Foreskin keratinocyte (primary cell): ENCODE measurements at places on chromosomes 11 and 22.

DNA sequence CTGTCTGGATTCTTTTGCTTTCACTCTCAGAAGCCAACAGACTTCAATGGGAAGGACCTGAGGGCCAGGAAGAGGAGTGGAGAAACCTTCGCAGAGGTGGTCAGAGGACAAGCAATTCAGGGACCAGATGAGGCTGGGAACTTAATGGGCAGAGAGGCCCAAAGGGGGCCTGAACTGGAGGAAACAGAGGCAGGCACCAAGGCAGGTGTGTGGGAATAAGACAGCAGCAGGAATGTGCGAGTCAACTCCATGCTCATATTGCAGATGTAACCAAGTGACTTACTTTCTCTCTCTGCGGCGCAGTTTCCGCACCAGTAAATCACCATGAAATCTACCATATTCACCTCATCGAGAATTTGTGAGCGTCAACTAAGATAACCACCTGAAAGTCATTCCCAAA lies 669.1 kb downstream of the NTM start:
- no peak for DNase-seq

GRCh38 chr22:24401931-24402367 lies 25.4 kb upstream of the ADORA2A start:
- no peak for DNase-seq

DNA sequence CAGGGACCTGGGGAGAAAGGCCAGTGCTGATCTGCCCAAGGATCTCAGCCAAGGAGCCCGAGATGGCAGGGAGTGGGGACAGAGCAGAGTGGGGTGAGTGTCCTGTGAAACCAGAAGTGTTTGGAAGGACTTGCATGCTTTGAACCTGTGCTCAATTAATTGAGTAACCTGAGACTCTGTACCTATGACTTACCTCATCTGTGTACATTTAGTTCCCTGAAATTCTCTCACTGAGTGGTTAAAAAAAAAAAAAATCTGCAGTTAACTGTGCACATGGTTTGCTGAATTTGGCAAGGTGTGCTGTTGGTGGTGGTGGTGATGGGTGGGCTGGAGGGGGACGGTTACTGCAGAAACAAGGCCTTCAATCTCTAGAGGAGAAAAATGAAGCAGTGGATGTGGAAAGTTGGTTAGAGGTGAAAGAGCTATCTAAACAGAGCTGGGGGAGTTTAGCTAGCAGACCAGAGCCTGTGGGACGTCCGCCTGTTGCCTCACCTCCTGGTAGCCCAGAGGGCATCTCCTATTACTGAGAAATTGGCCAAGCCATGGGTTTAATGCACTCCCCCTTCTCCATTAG lies 8.3 kb upstream of the SORL1-AS1 start:
- no peak for DNase-seq

GRCh38 chr11:120527111-120527761 lies 15.7 kb downstream of the GRIK4 start:
- DNase-seq = no peak

GRCh38 chr22:39317775-39318506 lies 1.5 kb downstream of the RPL3 start:
- DNase-seq = no peak

- DNase-seq = no peak
These were observed 27.4 kb downstream of the RRAS2 start for GRCh38 chr11:14331476-14332136.

DNA sequence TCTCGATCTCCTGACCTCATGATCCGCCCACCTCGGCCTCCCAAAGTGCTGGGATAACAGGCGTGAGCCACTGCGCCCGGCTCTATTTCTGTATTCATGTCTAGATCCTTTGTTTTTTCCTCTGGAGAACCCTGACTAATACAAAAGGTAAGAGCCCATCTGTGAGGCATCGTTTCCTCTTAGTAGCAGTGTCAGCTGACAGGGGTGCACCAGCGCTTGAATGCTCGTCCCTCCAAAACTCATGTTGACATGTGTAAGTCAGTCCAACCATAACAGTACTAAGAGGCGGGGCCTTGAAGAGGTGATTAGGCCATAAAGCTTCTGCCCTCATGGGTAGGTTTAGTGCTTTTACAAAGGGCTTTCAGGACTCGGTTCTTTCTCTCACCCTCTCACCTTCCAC lies 470.1 kb upstream of the B3GAT1 start:
- no peak for DNase-seq

GRCh38 chr11:4030197-4030596 lies 64.4 kb upstream of the RRM1 start:
- no peak for DNase-seq

GRCh38 chr11:133078591-133079404 lies 453.5 kb downstream of the OPCML start:
- DNase-seq = no peak

GRCh38 chr11:35082321-35083180 lies 56.4 kb upstream of the CD44 start:
- peak; percentile 92 for DNase-seq

DNA sequence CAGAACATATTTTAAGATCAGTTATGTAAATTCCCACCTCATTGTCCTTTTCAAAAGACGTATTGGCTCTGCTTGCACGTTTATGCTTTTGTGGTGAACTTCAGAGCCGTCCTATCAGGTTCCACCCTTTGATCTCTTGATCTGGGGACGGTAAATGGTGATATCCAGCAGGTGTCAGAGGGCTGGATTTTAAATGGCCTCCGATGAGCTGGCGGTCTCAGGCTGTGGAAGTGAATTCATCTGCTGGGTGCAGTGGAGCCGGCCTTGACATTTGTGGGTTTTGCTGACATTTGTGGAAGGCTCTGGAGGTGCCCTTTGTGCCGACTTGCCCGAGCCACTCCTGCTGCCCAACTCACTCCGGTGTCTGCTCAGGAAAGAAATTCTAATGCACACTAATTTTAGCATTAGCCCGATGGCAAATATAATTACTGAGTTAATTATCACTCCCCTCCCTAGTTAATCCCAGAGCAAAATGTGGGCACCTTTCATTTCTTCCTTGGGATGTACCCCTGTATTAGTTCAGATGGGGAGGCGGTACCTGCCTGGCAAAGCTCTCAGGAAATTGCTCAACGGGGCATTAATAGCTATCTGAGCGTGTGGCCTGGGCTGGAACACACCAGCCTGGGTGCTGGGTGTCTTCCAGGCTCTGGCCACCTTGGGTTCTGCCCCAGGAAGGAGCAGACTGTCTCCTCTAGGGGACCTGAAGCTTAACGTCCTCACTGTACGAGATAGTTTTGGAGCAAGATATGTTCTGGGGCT lies 9.1 kb downstream of the LRP5 start:
- no peak for DNase-seq

- DNase-seq = peak; percentile 57
These were observed 68.7 kb downstream of the DDX10 start for GRCh38 chr11:108733479-108734116.

- DNase-seq = no peak
These were observed 397.3 kb upstream of the CCDC179 start for GRCh38 chr11:23257556-23257955.

GRCh38 chr11:73034777-73035176 lies 107.3 kb downstream of the FCHSD2 start:
- DNase-seq = no peak

- no peak for DNase-seq
These were observed 25.2 kb upstream of the MICALL1 start for GRCh38 chr22:37880668-37881440.

DNA sequence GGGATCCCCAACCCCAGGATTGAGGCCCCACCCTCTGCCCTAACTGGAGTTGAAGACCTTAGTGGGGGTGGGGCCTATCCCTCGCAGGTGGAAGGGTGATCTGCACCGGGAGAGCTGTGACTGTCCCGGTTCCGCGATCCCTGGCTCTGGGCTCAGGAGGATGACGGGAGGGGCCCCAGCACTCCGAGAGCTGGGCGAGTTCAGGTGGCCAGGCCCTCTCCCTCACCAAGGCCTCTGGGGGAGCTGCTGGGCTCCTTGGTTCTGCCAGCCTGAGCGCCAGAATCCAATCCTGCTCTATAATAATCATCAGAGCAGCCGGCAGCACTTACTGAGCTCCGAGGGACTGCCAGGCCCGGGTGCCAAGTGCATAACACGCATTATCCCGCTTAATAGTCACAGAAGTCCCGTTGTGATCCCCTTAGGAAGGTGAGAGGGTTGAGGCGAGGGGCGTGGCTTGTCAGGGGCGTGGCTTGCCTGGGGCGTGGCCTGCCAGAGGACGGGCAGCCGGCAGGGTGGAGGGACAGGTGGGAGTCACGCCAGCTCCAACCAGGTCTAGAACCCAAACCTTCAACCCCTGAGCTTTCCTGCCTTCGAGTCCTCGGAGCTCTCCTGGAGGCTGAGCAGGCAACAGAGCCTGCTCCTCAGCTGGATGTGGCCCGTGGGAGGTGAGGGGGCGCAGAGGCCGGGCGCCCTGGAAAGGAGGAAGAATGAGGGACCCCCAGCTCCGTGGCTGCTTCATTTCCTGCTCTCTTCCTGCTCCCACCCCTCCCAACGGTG lies 7.3 kb upstream of the SYT7 start:
- no peak for DNase-seq

DNA sequence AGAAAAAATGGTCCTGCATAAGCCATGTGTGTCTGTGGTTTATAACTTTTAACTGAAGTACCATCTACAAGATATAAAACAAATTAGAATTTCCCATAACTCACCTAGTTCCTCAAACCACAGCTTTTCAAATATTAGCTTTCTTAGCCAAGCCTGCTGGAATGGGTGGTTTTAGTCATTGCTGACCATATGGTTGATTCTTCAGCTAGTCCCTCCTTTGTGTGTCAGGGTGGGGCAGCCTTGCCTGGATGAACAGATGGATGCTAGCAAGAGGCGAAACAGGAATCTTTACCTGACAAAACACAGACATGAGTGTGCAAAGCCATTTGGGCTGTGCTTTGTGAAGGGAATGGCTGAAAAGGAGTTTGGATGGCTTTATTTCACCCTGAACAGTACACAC lies 6.9 kb upstream of the B3GNT6 start:
- no peak for DNase-seq

- no peak for DNase-seq
These were observed 31.9 kb downstream of the RASSF10 start for GRCh38 chr11:13040969-13041561.

DNA sequence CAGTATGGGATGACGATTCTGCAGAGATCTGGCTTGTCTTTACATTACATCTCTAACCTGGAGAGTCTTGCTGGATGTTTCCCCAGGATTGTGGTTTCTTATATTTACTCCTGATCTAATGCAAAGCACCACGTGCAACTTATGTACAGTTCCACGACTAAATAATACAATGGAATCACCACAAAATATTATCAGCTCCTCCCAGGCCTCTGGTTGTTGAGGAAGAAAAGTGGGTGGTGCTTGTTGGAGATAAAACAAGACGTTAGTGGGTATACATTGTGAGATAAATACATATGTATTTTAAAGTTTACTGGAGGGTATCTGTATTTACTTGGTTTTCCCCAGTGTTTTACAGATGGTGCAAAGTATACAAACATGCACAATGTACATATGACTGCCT lies 569.7 kb downstream of the NTM start:
- DNase-seq = no peak

DNA sequence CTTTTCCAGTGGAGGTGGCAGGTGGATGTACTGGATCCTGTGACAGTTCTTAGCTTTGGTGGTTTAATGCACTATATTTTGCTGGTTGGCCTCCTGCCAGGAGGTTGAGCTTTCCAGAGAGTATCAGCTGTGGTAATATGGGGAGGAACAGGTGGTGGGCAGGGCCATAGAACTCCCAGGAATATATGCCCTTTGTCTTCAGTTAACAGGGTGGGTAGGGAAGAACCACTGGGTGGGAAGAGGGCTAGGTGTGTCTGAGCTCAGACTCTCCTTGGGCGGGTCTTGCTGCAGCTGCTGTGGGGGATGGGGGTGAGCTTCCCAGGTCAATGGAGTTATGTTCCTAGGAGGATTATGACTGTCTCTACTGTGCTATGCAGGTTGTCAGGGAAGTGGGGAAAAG lies 203.8 kb downstream of the DLG2 start:
- no peak for DNase-seq

DNA sequence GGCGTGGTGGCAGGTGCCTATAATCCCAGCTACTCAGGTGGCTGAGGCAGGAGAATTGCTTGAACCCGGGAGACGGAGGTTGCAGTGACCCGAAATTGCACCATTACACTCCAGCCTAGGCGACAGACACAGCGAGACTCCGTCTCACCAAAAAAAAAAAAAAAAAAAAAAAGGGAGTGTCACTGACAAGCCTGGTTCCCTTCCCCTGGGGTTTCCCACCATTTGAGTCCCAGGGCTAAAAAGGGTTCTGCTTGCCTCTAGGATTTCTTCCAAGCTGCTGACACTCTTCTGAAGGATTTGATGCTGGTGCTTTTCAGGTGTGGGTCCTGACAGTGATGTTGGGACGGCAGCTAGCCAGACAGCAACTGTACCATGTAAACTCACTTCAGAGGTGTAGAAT lies 1.3 kb upstream of the CCDC88B start:
- no peak for DNase-seq

DNA sequence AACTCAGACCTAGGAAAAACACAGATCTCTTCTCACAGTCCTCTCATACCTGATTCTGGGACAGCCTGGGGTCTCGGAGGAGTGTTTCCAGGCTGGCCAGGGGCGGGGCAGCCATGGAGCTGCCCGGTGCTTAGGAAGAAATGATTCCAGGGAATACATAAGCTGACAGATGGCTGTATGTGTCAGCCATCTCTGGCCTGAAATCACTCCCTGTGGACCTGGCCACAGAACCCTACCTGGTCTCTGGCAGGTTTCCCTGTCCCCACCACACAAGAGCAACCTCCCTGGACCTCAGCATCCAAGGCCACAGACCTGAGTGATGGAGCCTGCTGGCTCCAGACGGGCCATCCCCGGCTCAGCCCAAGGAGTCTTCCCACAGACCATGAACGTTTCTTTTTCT lies 10.0 kb downstream of the GGA1 start:
- no peak for DNase-seq

DNA sequence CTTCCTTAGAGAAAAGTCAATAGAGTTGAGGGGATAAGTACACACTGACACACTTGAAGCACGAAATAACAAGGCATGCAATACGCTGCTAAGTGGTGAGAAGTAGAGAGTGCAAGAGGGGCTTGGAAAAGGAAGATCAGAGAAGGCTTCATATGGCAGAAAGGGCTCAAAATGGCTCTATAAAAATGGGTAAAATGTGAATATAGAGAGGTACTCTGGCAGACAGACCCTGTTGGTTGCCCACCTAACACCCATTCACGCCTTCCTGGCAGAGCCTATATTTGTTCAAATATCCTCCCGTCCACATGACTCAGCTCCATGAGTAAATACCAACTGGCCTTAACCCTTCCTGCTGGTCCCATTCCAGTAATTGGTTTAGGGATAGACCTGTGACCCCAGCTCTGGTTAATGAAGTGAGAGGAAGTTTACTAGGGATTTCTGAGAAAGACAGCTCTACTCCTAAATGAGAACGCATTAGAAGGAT lies 38.9 kb upstream of the CCDC34 start:
- no peak for DNase-seq

GRCh38 chr11:59551659-59552521 lies 40.6 kb downstream of the OR4D9 start:
- DNase-seq = peak; percentile 79
